ENCODE measurements at places on chromosomes 3 and 15.

GRCh38 chr3:40645883-40646282 is 121.1 kb downstream of the ZNF621 start:
- no peak for DNase-seq

- no peak for DNase-seq
Observed at GRCh38 chr15:91022832-91023129, 387 bp upstream of the VPS33B start.

DNA sequence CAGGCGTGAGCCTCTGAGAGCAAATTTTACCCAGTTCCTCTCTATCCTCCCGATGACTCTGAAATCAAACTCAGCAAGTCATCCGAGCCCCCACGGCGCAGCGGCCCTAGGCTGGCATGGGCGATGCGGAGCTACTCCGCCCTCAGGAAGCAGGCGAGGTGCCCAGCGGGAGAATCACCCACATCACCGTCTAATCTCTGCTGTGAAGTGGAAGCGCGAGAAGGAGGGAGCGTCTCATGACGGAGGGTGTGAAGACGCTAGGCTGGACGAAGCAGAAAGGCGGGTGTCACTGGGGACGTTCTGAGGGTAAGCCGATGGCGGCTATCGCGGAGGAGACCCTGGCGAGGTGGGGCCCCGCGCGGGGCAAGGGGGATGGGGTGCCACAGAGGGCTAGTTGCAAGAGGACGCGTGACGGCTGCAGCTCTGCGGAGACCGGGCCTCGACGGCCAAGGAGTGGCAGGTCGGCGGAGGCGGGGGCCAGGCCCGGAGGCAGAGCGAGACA is 9.1 kb upstream of the GNAI2 start:
- DNase-seq = no peak

DNA sequence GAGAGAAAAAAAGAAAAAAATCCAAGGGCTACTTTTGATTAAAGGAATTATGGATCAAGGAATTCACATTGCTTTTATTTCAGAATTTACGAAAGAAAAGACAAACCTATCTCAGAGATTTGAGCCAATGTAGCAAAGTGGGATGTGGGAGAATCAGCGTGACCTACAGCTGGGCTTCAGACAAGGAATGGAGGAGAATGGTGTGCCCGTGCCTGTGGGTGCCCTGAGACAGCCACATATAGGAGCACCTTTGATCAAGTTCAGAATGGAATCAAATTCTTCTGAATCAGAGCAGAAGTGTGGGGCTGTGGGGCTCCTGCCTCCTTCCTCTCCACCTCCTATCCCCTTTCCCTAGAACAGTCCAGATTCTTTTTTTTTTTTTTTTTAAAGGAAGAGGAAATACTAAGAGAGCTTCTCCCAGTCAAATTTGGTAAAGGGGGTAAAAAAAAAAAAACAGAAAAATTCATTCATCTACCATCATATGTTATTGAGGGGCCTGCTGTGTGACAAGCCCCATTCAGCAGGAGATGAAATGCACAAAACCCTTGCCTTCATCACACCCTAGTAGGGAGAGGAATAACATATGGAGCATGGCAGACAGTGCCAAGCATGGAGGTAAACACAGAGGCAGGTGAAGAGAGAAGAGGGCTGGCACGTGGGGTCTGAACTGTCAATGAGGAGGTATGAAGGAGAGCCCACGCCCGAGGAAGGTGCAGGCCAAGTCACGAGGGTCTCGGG is 25.0 kb upstream of the MUSTN1 start:
- DNase-seq = no peak

- DNase-seq = no peak
Observed at GRCh38 chr3:112786881-112787579, 59.6 kb downstream of the CD200R1L start.

DNA sequence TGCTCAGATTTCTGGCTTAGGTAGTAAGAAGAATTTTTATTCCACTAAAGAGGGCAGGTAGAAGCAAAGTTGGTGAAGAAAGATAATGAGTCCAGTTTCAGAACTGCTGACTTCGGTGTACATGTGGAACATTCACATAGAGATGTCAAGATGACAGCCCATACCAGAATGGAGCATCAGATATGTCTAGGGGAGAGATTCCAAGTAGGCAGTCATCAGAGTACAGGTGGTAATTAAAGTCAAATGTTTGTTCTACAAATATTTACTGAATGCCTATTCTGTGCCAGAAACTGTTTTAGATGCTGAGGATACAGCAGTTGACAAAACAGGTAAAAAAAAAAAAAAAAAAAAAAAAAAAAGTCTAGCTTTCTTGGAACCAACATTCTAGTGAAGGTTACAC is 81.9 kb downstream of the FGF12 start:
- no peak for DNase-seq

GRCh38 chr3:128143496-128143895 is 9.8 kb upstream of the EEFSEC start:
- no peak for DNase-seq

GRCh38 chr3:43994657-43995546 is 246.8 kb upstream of the TOPAZ1 start:
- DNase-seq = no peak

DNA sequence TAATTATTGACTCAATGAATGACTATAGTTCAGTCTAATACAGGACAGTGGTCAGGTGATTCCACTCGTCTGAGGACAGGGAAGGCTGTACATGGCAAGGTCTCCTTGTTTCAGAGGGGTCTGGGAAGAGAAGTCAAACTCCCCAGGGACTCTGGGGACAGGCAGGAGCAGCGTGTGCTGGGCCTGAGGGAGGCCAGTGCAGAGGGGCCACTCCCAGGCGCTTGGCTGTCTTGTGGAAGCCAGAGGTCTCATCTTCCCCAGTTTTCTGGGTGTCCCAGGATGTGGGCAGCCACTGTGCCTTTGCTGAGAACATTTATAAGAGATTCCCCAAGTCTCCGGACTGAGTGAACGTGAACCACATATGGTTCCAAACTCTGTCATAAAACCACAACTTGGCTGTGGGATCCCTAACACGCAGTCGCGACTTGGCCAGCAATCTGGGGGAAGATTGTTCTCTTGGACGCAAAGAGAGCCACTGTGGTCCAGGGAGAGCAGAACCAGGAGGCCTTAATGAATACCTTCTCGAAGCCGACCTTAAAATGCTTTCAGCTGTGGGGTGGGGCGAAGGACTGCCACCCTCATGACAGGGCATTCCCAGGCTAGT is 30.4 kb downstream of the BHLHE40 start:
- DNase-seq = no peak

DNA sequence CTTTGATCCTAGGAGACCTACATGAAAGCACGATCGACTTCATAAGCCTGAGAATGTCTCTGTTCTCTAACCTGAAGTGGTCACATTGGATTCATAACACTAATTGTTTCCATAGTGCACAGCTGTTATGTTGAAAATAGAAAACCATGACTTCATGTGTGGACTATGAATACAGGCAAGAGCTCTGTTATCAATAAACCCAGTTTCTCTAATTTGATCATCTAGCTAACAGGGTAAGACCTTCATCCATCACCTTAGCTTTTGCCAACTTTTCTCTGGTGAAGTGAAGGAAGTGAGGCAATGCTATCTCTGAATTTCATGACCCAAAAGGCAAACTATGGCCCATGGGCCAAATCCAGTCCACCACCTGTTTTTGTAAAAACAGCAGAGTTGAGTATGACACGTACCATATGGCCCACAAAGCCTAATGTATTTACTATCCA is 27.2 kb downstream of the ABI3BP start:
- no peak for DNase-seq

All from activated CD4-positive, CD25-positive, alpha-beta regulatory T cell treated with anti-CD3 and anti-CD28 coated beads, Interleukin-2, amount 50 U/mL, for 16 hours (primary cell).